Motor neuron (in vitro differentiated cells): ENCODE measurements at places on chromosomes 1 and 21. TPM values are rescaled to one million over a fixed set of nuclear protein-coding genes. Genes with fewer than 3 reads are reported as not detected.

GRCh38 chr1:204301171-204301957, 58.4 kb downstream of the PLEKHA6 start:
- no peak for ATAC-seq

DNA sequence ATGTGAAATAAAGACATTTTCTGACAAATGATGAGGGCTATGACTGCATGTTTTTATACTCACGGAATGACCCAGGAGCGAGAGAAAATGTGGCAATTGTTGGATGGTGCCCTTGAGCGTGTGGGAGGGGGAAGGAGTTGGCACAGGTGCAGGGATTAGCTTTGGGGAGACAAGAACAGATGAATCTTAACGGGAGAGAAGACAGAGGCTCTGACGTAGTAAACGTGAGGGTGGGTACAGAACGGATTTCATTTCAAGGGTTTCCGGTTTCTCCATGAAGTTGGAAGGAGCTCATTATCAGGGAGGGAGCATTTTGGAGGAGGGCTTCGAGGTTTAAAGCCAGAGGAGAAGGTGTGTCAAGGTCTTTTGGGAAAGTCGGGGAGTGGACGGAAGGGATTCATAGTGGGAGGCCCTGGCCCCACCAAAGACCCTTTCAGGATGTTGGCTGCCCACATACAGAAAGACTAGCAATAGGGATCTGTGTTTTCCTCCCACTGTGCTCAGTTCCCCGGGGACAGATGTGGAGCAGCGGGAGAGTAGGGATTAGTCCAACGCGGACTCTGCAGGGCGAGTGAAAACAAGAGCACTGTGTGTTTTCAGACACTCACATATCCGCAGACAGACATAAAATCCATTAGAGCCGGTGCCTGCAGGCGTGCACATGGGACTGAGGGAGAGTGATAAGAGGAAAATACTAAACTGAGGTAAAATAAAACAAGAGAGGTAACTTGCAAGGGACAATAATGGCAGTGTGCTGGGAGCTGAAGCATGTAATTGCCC, 584.1 kb downstream of the AJAP1 start:
- ATAC-seq: no peak

DNA sequence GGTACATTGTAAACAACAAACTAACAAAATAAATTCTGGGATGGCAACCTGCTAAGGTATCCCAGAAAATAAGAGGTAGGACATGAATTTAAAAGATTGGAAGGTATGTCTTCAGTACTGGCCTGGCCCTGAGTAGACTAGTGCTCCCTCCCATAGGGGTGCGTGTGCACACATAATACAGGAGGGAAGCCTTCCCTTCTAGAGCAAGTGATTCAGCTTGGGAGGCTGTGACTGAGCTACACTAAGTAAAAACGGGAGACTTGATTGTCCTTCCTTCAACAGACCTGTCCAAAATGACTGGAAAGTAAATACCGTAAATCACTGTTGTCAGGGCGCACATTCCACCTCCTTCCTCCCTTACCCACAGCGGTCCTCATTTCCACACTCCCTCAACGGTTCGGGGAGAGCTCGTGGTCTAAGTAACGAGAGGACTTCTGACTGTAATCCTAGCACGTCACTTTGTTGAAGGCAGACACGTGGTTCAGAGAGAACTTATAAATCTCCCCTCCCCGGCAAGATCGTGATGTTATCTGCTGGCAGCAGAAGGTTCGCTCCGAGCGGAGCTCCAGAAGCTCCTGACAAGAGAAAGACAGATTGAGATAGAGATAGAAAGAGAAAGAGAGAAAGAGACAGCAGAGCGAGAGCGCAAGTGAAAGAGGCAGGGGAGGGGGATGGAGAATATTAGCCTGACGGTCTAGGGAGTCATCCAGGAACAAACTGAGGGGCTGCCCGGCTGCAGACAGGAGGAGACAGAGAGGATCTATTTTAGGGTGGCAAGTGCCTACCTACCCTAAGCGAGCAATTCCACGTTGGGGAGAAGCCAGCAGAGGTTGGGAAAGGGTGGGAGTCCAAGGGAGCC, at the start of gene TGFB2:
Gene TGFB2 (plus strand): TSS at position 523 of the 859 bp plus-strand sequence. CDS start 1,366 bp downstream, outside the sequence.
- peak; percentile 52 for ATAC-seq

GRCh38 chr1:9561429-9561828, 22.2 kb downstream of the SLC25A33 start:
- ATAC-seq: peak; percentile 65

The TEX35 gene
- 0.27 TPM in 1 of 2 replicates, not detected in the other for total RNA-seq

The FH gene
- 49.0 and 59.4 TPM in 2 replicates for total RNA-seq
